Activated CD4-positive, alpha-beta T cell treated with anti-CD3 and anti-CD28 coated beads, Interleukin-2, amount 50 U/mL, for 48 hours (primary cell): ENCODE measurements at places on chromosomes 4 and X.

DNA sequence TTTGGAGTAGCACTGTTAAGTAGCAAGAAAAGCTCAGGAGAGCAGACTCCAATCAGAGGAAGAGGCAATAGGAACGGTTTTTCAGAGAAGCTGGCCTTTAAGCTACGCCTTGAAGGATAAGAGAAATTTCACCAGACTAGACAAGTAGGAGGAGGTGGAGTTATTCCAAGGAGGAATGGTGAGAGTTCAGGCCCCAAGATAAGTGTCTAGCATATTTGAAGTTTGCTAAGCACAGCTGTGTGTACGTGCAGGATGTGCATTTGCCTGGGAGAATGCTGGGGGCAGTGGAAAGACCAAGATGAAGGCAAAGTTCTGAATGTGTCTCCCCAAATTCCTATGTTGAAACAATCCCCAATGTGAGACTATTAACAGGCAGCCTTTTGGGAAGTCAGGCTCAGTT is 91.6 kb downstream of the SOWAHB start:
- DNase-seq = no peak

GRCh38 chr4:118743867-118744266 is 58.7 kb downstream of the METTL14 start:
- DNase-seq = no peak

- DNase-seq = no peak
Observed at GRCh38 chr4:2333356-2333841, 71.5 kb upstream of the MXD4 start.

GRCh38 chr4:127491571-127491970 is 141.2 kb upstream of the INTU start:
- DNase-seq = no peak

DNA sequence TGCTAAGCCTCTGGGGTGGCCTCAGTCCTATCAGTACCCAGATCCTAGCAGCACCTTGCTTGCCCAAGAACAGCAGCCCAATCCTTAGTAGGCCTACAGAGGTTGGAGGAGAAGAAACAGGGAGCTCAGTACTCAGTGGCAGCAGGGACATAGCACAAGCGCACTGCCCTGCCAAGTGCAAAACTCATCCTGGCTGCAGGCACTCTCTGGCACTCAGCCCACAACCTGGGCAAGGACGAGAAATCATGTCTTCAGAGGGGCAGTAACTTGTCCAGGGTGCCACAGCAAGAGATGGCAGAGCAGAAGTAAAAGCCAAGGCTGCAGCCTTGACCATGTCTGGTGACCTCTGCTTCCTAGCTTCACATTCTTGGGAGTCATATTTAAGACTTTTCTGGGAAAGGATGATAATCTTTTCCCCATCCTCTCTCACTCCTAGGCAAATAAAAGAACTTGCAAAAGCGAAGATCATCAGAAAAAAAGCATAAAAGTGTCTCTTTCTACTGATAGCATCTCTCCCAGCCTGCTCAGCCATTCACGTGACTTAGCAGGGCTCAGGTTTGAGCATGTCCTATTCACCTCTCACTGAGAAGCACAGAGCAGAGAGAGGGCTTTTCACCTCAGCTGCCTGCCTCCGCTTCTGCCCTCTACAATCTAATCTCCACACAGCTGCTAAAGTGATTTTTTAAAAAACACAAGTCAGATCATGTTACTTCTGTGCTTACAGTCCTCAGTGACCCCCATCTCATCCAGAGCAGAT is 37.2 kb upstream of the MAGEA4 start:
- no peak for DNase-seq

GRCh38 chrX:129077424-129078170 is 445.7 kb downstream of the SMARCA1 start:
- no peak for DNase-seq

- peak; percentile 0 for DNase-seq
Observed at GRCh38 chrX:11908371-11908770, 150.3 kb downstream of the MSL3 start.

DNA sequence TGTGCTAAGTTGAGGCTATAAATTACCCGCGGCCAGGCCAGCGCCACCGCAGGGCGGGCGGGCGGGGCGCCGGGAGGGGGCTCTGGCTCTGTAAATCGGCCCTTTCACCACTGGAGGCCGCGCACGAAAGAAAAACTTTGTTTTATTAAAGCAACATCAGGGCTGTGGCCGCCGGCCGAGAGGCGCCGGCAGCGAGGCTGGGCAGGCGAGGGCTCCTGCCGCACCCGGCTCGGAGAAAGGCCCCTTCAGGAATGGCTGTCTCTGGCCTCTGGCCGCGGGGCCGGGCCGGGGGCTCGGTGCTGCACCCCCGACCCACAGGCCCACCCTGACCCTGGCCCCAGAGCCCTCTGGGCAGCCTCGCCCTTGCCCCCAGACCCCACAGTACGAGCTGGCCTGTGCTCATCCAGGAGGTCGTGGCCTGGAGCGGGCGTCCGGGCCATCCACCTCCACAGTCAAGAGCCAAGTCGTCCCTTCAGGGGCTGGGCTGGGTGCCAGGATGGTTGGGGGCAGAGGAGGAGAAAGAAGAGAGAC is 29.5 kb upstream of the FGFR3 start:
- no peak for DNase-seq

GRCh38 chrX:150446151-150446550 is 83.0 kb downstream of the MAMLD1 start:
- DNase-seq = no peak

- no peak for DNase-seq
Observed at GRCh38 chr4:181364504-181364903, 878.7 kb upstream of the TENM3 start.

DNA sequence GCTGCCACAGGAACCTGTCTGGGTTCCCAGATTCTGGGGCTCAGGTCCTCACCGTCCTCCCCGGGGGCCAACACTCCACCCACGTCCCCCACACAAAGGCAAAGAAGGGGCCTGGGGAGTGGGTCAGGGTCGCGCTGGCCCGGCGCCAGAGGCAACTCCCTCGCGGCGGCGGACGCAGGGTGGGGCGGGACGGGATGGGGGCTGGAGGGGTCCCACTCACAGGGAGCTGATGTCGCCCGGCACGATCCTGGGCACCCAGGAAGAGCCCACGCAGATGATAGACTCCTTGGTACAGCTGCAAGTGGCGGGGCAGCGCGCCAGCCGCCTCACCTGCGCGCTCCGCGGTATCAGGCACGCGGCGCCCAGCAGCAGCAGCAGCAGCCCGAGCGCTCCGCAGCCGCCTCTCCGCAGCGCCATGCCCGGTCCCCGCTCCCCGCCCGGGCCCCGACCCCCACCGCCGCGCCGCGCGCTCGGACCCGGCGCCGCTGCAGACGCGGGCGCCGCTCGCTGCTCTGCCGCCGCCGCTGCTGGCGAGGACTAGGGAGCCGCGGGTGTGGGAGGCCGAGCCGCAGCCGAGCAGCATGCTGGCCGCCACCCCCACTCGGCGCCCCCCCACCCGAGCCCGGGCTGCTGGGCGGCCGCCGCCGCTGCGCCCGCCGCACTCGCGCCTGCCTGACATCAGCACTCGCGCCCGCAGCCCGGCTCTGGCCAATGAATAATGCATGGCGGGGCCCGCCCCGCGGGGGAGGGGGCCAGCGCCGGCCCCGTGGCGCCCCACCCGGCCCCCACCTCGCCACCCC is at the start of gene LGI2:
Gene LGI2, minus strand, starts transcription at position 670 of the 800 bp plus-strand sequence. Its CDS starts 253 bp downstream, at position 417.
- DNase-seq = no peak

DNA sequence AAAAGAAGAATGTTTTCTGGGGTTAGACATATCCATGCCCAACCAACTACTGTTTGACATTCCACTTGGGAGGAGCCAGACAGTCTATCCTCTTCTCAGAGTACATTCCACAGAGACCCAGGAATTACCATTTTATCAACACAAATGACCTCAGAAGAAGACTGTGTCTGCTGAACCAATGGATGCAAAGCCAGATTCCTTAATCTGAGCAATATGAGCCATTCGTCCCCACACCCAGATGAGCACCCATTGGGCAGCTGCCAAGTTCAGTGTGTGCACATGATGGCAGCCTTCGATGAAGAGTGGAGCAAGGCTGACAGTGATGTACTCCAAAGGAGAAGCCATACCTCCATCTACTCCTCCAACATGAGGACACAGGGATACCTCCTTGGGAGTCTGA is 111.3 kb downstream of the ZNF674 start:
- no peak for DNase-seq

DNA sequence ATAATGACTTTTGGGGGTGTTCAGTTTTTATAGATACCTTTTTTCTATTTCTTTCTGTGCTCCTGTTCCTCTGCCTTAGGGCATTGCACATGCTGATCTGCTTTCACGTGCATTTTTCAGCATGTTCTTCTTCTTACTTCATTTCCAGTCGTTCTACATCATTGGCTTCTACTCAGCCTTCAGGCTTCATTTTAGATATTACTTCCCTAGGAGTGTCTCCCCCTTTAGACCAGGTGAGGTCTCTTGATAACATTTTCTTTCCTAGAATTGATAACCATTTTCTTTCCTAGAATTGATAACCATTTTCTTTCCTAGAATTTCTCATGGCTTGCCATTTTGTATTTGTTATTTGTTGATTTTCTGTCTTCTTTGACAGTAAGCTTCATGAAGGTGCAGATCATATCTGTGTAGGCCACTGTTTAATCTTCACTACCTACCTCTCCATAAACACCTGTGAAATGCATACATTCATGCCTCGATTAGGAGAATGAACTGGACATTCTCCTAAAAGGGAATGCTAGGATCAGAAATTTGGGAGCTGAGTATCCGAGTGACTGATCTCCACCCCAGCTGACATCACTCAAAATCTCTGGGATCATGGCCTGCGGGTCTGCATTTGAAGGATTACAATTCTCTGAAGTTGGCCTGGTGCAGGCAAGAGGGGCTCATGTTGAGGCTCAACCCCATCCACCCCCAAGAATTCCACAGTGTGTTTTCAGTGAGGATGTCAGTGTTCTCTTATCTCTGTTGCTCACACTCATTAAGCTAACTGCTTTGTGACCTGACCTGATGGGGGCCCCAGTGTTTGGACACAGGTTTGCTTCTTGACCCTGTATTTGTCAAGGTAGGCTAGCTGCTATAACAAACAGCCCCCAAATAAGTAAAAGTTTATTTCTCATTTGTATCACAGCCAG is 45.7 kb downstream of the GYG2 start:
- no peak for DNase-seq

- DNase-seq = no peak
Observed at GRCh38 chr4:38768968-38769394, 13.8 kb downstream of the TLR10 start.

DNA sequence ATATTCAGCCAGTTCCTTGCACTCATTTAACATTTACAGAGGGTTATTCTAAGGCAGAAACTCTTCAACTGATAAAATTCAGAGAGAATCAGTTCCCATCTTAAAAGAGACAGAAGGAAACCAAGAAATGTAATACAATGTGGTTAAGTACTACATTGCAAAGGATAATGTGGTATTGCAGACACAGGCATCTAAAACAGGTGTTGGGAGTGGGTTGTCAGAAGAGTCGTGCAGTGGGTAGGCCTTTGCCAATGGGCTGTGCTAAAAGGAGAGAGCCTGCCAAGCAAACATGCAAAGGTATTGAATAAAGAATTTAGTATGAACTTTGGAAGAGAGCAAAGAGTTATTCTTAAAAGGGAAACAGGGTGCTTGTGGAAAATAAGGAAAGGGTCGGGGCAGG is 1044.4 kb upstream of the DIAPH2 start:
- no peak for DNase-seq

DNA sequence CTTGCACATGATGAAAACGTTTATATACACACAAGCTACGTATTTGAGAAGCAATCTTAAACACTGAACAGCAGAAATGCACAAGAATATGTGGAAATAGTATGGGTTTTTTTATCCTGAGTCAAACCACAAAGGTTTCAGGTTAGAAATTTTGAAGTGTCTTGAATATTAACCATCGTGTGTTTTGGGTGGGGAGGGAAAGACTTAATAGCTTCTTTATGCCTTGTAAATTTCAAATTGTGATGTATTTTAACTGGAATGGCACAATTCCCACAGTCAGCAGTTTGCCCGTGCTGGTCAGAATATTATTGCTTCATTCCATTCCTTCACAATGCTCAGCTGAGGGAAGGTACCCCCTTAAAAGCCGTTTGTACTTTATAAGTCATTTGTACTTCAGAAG is 67.4 kb upstream of the WDR1 start:
- DNase-seq = no peak

DNA sequence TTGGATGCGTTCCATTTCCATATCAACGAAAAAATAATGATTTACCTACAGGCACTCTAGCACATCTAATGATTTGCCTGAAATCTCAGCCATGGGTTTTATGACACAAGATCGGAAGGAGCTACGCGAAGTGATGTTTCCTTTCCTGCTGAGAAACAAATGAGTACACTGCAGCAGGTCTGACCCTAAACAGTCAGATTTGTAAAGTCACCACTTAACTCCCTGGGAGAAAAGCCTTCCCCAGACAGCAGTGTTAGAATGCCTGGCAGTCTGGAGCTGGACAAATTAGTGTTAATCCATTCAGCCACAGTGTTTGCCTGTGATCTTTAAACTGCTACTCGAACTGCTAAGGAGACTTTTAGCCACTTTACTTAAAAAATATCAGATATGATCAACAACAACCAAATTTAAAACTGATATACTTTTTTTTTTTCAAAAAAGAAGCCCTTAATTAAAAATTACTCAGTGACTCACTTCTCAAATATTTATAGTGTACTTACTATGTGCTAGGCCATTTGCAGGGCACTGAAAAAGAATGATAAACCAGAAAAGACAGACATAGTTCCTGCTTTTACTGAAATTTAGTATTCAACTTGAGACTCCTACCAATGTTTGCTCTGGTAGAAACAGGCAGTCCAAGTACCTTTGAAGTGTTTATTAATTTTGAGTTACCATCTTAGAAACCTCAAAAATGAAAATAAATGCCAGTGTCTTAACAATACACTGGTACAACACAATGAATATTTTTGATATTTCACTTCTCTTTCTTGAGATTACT is 104.5 kb downstream of the SHISA3 start:
- no peak for DNase-seq

DNA sequence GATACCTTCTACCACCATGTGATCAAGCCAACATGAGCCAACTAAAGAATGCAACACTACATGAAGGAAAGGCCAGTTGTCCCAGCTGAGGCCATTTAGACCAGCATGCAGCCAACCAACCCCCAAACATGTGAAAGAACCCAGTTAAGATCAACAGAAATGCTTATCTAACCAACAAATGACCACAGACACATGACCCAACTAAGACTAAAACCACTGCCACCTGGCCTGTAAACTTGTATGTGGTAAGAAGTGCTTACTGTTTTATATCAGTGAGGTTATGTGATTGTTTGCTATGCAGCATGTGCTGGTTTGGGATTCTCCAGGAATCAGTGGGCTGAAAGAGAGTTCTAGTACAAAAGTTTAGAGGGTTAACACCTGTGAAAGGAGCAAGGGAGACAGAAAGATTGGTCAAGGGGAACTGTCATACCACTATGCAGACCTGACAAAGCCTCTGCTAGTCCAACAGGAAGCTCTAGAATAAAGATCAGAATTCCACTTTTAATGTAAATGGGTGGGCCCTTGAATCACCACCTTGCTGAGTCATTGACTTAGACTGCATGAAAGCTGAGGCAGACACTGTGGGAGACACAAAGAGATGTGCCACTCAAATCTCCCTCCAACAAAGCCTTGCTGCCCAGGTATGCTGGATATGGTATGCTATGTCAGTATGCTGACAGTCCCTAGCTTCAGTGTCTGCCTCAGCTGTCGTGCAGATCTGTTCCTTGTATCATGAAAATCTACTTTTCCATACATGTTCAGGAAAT is 6.1 kb upstream of the SH3D19 start:
- no peak for DNase-seq
